ENCODE measurements at places on chromosomes 5 and 9.

GRCh38 chr5:144427866-144428265, 257.2 kb downstream of the KCTD16 start:
- DNase-seq = no peak

DNA sequence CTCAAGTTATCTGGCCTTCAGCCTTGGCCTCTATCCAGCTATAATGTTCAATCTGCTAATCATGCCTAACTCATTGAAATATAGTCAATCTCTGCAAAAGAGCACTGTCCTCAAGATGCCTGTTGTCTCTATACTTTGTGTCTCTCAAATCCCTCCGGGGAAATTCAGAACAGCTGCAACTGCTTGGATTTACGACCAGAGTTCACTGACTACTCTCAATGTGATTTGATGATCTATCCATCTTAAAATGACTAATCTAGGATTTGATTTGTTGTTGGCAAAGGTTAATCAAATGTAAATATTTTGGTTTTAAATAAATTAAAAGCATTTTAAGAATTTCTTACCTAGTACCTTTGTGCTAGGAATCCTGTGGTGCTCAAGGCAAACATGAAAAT, 40.9 kb downstream of the SVEP1 start:
- DNase-seq = no peak

DNA sequence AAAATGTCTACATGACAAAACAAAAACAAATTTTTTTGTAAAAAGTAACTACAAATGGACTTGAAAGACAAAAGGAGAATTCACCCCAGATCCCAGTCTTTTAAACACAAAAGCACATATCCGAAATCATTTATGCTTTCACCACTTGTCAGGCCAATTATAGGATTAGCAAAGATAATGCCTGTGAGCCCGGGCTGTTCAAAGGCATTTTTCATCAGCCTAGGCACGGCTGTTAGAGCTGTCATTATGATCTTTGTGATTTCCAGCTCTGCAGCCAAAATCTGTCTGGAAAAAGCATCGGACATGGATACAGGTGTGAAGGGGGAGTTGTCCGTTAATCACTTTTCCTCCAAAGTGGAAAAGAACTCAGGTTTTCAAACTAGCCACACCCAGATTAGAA, 23.6 kb upstream of the RAB14 start:
- DNase-seq = no peak

GRCh38 chr5:136560126-136560525, 194.8 kb upstream of the TRPC7 start:
- no peak for DNase-seq

DNA sequence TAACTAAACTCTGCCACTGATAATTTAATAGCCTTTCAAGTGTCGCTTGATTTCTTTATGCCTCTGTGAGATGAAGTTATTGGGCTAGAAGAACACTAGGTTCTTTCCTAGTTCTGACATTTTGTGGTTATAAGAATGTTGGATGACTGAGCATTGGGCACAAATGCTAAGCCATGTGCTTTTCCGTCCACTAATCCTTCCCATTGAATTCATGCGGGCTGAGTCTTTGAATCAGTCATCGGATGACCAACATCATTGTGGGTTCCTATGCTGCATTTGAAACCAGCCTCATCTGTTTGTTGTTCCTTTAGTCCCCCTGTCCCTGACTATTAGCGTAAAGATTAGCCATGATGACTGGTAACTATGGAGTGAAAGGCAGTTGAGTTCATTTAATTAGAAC, 58.5 kb downstream of the ALDH1A1 start:
- no peak for DNase-seq

DNA sequence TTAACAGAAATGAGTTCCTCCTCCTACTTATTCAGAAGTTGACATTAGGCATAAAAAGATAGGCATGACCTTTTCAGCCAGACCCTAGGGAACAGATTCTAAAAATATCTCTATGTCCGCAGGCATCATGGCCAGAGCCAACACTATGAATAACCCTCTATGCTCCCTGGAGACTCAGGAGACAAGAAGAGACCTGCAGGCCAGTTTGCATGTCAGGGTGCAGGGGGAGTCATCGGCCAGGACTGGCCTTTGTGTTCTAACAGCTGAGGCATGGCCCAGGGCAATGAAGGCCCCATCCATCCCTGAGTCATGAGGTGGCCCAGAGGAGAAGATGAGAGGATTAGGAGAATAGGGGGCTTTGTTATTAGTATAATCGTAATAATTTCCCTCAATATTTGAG, 93.8 kb downstream of the TMEM215 start:
- no peak for DNase-seq

- DNase-seq = peak; percentile 26
These were observed 105.3 kb downstream of the PAX5 start for GRCh38 chr9:36928670-36929349.

Measured in fibroblast of skin of left biceps (primary cell).